Stimulated activated CD4-positive, alpha-beta T cell treated with anti-CD3 and anti-CD28 coated beads, Interleukin-15, amount 100 ng/mL, for 1 hour (primary cell): ENCODE measurements at places on chromosomes 11 and 22.

- DNase-seq: no peak
Observed at GRCh38 chr11:93133488-93134109, 64.2 kb downstream of the SLC36A4 start.

DNA sequence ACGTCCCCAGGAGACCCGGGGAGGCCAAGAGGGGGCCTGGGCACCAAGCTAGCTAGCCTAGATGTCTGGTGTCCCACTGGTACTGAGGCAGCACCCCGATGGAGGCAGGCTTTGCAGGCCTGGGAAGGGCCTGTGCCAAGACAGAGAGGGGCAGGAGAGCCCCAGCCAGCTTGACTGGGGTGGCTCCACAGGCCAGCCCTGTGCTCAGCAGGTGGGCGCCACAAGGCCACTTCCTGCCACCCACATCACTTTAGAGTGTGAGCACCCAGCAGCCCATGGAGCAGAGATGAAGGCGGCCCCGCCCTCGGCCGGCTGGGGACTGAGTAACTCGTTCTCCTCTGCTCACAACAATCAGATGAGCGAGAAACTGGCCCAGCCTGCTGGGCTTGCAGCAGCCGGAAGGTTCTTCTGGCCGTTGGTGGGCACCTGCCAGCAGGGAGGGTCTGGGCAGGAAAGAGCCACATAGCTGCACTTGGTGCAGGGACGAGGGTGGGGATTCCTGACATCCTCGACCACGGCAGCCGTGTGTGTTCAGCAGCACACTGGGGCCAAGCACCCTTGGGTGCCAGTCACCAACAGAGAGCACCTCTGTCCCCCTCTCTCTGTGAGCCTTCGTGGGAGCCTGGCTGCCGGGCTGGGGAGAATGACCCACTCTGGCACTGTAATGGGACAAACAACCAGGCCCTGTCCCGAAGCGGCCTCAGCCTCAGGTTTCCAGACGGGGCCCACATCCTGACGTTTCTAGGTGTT is 7.6 kb downstream of the OSBPL5 start:
- DNase-seq: no peak

DNA sequence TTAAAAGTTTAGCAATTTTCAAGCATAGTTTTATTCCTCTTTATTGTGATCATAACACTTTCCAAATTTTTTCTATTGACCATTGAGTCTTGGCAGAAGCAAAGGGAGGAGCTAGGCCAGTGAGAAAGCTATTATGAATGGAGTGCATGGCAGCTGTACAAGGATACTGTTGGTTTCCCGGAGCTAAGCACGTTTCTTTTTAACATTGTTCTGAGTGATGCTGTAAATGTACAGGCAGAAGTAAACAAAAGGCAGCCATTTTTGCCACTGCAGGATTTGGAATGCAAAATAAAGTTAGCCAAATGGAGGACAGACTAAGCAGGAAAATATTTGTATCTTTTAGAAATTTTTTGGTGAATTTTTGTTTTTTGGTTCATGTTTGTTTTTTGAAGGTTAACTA is 16.2 kb downstream of the CBL start:
- no peak for DNase-seq

DNA sequence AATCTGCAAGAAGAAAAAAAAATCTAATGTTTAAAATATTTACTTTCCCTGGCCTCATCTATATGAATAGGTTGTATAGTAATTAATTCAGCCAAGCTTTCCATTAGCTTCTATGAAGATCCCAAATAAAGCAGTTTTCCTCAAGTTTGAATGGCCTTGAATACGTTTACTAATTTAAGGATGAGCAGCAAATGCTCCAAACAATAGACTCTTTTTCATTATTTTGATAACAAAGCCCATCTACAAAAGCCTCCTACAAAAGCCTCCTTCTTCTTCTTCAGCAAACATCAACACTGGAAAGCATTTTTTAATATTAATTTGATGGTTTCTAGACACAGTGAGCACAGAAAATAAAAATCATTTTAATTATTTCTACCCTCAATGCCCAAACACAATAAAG is 1130.3 kb upstream of the CNTN5 start:
- DNase-seq: no peak

GRCh38 chr11:95877291-95877690 is 46.6 kb downstream of the MTMR2 start:
- DNase-seq: no peak

DNA sequence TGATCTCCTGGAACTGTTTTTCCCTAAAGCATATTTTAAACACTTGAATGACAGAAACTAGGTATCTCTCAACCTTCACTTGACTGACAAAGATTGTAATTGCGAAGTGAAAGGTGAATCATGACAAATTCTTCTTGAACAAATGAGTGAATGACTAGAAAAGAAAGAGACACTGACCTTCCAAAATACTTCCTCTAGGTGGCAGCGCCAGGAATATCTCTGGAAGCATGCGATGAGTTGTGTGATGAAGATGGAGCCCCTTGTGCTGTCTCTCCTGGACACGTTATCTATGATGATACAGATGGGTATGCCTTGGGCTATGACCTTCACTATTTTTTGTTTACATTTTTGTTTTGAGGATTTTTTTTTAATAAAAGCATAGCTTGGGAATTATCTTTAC is 7.0 kb upstream of the CASP12 start:
- DNase-seq: no peak

DNA sequence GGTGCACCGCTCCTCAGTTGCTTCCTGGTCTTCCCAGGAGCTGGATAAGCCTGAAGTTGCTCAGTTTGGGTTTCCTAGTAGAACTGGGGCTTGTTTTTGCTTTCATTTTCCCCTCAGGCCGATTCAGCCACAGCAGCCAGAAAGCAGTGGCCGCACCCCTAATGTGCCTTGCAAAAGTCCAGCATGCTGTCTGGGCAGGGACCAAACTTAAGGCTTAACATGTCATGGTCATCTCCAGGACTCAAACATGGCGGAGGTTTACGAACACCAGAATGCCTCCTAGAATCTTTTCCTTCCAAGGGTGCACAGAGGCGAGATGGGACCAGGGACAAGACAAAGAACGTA is 2.5 kb downstream of the GNG3 start:
- peak; percentile 10 for DNase-seq

GRCh38 chr22:20615021-20615420 is 107.6 kb downstream of the MED15 start:
- DNase-seq: no peak

GRCh38 chr11:37313266-37313665 is 715.2 kb upstream of the RAG2 start:
- no peak for DNase-seq

DNA sequence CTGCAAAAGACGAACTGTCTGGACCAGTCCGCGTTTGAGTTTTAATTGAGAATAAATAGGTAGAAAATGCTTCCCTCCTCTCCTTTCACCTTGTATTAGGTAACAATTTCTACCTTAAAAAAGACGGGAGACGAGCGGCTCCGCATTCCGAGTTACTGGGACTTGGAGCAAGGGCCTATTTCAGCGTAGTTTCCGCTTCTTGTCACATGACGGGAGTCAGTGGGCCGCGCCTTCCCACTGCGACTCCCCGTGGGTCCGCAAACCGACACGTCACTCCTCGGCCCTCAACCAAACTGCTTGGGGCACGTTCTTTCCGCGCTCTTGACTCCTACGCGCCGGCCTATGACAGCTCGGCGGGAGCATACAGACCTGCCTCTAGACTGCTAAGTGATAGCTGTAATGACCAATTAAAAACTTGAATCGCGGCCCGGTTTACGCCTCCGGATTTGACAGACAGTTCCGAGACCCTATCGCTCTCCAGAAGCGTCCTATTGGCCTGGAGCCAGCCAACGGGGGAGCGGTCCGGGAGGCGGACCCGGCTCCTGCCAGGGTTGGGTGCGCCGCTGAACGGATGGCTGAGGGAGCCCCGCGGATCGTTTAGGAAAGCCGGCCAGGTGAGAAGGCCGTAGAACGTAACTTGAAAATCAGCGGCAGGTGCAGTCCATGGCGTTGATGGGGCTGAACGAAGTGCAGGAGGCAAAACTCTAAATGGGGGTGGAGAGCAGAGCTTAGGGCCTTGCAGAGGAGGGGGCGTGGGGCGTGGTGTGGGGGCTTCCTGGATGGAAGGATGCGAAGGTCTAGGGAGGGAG is at the start of gene STT3A:
Gene STT3A, plus strand, starts transcription at position 548 of the 809 bp plus-strand sequence. CDS start 3,064 bp downstream, outside the sequence.
- DNase-seq: peak; percentile 92

DNA sequence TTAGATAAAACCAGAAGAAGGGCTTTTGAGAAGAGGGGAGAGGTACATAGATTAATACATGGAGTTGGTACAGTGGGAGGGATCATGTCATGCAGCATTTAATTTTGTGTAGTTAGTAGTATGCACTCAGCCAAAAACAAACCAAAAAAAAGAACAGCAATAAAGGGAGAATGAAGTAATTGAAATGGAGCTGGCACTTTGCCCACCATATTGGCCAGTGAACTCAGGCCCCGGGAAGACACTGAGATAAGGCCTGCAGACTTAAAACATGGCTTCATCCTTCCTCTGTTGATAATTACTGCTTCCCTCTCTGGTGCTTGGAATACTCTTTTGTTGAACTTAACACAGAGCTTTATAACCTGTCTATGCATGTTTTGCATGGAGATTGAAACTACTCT is 3.1 kb downstream of the PANX1 start:
- DNase-seq: no peak

DNA sequence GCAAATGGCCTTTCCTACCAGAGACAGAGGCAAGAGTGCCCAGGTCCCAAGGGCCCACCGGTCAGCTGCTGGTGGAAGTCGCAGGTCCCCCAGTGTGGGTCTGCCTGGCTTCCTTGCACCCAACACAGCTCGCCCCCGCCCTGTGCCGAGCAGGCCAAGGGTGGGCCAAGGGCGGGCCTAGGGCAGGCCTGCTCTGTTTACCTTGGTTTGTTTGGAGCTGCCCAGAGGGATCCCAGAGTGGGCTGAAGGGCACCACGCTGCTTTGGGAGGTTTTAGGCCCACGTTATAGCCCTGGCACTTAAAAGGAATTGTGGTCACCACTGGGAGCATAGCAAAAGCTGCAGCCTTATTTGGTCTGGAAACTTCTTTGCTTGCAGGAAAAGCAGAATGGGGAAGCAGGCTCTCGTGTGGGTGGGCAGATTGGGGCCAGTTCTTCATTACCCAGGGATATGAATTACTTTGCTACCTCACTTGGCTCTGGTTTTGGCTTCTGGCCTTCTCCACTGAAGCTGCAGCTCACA is 38.0 kb downstream of the MRGPRD start:
- no peak for DNase-seq

- no peak for DNase-seq
Observed at GRCh38 chr11:40328890-40329614, 1130.4 kb downstream of the LRRC4C start.

DNA sequence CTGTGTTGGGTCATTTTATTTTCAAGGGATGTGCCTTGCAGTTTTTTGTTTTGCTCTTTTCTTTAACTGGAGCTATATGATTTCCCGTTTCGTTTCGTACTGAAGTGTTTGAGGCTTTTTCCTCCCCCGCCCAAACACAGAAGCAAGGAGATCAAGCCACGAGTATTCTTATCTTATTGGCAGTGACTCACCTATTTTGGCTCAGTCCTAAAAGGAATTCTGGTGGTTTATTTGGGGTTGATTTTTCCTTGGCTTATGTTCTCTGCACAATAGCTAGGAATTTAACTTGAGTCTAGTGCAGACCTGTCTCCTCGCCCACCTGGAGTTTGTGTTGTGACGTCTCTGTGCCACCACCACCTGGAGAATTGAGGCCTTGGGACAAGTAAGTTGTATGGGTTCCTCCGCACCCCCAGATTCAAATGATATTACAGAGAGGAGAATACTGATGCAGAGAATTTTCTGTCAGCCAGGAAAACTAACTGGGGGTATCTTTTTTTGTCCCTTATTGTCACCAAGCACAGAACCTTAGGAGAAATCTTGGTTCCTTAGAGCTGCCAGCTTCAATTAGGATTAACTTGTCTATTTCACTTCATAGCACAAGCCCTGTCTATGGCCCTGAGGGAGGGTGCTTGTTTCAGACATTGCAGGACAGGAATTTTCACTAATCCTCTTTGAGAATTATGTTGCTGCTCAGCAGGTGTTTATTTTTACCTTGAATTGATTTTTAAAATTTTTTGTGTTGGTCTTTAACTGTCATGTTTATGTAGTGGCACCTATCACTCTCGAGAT is 90.4 kb upstream of the BIRC3 start:
- DNase-seq: no peak

- no peak for DNase-seq
Observed at GRCh38 chr11:120894202-120894985, 129.5 kb upstream of the TBCEL start.

DNA sequence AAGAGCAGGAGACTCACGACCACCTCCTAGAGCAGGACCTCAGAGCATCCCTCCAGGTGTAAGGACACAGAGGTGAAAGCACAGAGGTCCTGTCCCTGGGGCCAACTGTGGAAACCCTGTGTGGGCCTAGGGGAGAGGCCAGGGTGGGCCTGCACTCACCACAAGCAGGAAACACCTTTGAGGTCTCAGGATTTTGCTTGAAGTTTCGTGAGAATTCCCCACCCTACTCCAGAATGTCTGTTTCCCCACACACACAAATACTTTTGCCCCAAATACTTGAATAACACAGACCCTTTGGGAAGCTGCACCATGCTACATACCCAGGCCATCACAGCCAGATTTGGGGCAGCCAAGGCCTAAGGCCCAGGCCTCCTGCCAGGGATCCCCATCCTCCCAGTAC is 18.1 kb downstream of the SLC43A3 start:
- no peak for DNase-seq

- no peak for DNase-seq
Observed at GRCh38 chr11:94629741-94630140, 62.6 kb downstream of the PIWIL4 start.

GRCh38 chr11:77152846-77153245 is 24.8 kb downstream of the MYO7A start:
- DNase-seq: no peak

DNA sequence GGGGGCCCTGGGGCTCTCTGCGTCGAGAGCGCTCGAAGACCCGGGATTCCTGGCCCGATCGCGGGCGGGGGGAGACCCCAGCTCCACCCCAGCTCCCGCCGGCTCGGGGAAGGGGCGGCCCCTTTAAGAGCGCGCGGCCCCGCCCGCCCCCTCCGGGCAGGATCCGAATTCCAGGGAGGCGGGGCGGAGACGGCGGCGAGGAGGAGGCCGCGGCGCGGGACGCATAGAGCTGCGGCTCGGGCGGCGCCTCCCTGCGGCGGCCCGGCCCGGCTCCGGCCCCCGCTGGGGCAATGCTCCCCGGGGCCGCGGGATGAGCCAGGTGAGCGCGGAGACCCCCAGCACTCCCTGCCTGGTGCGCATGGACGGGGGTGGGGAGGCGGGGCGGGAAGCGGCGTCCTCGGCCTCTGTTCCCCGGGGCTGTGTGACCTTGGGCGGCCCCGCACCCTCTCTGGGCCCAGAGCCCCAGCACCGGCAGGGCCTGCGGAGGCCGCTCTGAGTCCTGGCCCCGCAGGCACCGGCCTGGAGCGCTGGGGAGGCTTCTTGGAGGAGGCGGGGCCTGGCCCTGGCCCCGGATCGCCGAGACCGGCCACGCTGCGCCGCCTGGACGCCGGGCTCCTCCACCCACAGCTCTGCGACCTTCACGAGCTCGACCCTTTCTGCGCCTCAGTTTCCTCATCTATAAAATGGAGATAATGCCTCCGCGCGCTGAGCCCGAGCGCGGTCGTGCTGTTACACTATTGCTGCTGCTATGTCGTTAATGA is 565 bp downstream of the GAS2L1 start:
- peak; percentile 30 for DNase-seq

- DNase-seq: no peak
Observed at GRCh38 chr11:4202749-4203148, 108.2 kb downstream of the RRM1 start.
